ENCODE measurements at places on chromosomes 7 and 10.

GRCh38 chr7:42502022-42502421 is 265.0 kb upstream of the GLI3 start:
- DNase-seq: no peak

GRCh38 chr7:146956321-146956720 is 839.7 kb downstream of the CNTNAP2 start:
- peak; percentile 82 for DNase-seq

- peak; percentile 61 for DNase-seq
Measured at GRCh38 chr7:150971242-150972022, 6.7 kb downstream of the KCNH2 start.

- DNase-seq: no peak
Measured at GRCh38 chr7:142804728-142805207, 34.0 kb downstream of the PRSS2 start.

- no peak for DNase-seq
Measured at GRCh38 chr7:44750424-44750823, 1.8 kb downstream of the ZMIZ2 start.

- no peak for DNase-seq
Measured at GRCh38 chr10:101828766-101829551, 10.7 kb upstream of the OGA start.

DNA sequence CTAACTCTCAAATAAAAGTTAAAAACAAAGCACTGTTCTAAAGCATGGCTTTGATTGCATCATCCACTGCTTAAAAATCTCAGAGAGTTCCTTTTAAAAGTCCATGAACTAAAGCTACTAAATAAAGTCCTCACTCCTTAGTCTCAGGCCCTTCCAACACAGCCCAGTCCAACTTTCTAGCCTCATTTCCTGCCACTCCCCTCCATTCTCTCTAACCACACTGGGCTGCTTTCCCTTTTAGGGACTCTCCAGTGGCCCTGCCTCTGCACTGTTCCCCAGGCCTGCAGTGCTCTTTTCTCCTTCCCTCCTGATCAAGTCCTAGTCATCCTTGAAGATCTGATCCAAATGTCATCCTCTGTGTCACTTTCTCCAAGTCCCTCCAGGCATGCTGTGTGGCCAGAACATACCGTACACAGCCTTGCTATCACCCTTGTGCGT is 56.9 kb upstream of the PPP1R3C start:
- no peak for DNase-seq

DNA sequence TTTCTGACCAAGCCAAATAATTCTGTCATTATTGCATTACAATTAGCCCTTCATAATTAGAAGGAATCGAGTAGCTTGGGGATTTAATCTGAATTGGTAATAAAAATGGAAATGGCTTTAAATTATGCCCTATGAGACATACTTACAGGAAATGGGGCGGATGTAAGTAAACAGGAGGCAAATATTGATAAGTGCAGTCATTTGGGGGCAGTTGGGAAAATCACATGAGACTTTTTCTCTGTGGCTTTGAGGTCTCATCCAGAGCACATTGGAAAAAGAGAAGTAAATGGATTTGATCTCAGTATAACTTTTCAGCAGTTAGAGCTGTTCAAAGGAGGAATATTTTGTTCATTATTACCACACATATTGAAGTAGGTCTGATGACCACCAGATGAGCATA is 307.8 kb upstream of the POM121L12 start:
- DNase-seq: no peak

GRCh38 chr10:29358010-29358616 is 69.2 kb downstream of the LYZL1 start:
- DNase-seq: no peak

GRCh38 chr7:117962366-117962994 is 89.2 kb upstream of the CTTNBP2 start:
- no peak for DNase-seq

DNA sequence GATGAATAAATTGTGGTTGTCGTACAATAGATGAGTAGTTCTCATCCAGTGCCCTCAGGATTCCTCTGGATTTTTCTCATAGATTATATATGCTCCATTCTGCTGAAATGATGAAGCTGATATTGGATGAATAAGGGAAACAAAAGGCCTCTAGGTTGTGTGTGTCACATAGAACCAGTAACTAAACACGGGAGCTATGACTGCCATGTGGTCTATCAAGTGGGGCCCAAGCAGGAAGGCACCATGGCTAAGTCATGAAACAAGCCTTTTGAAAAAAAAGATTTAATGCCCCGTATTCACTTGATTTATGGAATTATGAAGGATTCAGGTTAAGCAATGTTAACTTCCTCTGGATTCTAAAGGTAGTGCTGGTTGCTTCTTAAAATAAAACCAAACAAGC is 225.1 kb downstream of the TCF7L2 start:
- no peak for DNase-seq

DNA sequence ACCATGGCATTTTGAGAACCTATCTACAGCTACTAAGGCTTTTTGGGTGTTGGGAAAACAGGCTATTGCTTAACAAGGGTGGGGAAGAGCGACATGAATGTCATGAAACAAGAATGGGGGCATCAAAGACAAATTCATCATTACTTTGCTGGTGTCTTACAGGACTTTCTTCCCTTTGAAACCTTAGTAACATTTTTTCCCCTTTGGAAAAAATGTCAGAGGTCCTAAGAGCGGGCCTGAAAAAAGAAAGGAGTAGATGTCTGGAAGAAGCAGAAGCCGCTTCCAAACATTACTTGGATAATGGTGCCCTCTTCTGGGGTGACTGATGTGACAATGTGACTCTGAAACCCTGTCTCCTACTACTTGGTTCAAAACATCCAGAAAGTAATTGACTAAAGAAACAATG is 3.8 kb upstream of the DDX50 start:
- DNase-seq: peak; percentile 39
